ENCODE measurements at places on chromosomes 4 and X.

- no peak for DNase-seq
Observed at GRCh38 chrX:117744958-117745357, 371.7 kb downstream of the KLHL13 start.

GRCh38 chr4:47837094-47837907 is 566 bp downstream of the CORIN start:
- DNase-seq, result peak; percentile 44

DNA sequence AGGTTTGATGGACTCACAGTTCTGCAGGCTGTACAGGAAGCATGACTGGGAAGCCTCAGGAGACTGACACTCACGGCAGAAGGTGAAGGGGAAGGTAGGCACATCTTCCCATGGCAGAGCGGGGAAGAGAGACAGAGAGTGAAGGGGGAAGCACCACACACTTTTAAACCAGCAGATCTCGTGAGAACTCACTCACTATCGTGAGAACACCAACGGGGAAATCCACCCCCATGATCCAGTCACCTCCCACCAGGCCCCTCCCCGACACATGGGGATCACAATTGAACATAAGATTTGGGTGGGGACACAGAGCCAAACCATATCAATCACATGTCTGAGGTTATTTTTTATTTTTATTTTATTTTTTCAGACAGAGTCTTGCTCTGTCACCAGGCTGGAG is 4.9 kb upstream of the NAT8L start:
- no peak for DNase-seq

GRCh38 chr4:62235911-62236310 is 1035.8 kb downstream of the ADGRL3 start:
- DNase-seq, result no peak

GRCh38 chrX:65866146-65866545 is 173.7 kb downstream of the VSIG4 start:
- DNase-seq, result no peak

DNA sequence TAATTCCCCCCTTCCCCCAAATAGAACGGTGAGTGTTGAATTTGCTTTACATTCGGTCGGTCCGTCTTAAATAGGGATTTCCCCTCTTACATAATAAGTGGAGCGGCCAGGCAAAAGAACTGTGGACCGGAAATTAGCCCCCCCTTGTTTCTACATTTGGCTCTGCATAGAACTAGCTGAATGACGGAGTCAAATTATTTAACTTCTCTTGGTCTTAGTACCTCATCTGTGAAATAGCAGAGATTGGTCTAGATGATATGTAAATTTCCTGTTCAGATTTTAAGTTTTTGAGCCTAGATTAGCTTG is 1.3 kb downstream of the SPATA18 start:
- DNase-seq, result no peak

DNA sequence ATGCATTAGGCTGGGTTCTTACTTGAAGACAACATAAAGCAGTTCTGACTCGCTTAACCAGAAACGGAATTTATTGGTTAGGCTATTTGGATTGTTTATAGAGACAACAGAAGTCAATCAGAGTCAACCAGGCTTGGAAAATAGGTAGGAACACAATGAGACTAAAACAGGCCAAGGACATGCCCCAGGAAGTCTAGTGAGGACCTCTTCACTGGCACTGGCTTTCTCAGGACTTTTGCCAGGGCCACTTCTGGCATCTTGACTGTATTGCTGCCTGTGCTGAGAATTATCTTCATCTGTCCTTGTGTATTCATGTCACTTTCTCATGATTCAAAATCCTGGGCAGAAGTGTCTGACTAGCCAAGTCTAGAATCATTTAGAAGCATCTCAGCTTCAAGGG is 19.6 kb downstream of the PGAM4 start:
- no peak for DNase-seq

DNA sequence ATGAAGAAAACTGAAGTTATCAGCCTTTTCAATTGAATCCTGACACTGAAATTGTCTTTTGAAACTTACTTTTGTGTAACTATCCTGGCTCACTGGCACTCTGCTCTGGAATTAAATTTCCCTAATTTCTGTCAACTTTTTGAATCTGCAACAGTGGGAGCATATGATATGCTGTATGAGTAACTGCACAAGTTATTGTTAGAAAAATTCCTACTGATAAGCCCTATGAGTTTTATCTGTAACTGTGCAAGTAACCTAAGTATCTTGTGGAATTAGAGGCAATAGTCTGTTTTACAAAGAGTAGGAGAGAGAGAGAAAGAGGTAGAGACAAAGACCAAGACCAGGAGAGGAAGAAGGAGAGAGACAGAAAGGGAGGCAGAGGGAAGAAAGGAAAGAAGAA is 9.2 kb upstream of the HPGD start:
- no peak for DNase-seq

GRCh38 chr4:104971462-104971861 is 175.2 kb upstream of the TET2 start:
- no peak for DNase-seq

DNA sequence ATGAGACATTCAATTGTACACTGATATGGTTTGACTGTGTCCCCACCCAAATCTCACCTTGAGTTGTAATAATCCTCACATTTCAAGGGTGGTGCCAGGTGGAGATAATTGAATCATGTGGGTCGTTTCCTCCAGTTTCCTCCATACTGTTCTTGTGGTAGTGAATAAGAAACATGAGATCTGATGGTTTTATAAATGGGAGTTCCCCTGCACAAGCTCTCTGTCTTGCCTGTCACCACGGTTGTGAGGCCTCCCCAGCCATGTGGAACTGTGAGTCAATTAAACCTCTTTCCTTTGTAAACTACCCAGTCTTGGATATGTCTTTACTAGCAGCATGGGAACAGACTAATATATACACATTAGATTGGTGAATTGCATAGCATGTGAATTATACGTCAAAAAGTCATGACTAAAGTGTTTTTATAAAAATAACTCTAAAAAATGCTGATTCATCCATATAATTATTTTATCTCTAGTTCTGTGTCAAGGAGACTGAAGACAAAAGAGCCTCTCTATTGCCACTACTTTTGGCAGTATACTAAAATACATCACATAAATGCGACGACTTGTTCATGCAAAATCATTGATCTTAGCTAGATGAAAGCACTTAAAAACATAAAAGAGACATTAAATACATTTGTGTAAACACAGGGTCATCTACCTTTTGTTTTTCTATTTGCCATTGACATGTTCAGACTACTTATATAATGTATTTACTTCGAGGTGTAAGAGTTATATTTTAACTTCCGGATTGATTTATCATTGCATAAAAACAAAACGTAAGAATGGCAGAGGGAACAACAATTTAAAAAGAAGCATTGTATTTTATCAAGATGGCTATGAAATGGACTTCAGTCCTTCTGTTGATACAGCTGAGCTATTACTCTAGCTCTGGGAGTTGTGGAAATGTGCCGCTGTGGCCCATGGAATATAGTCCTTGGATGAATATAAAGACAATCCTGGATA is 50.1 kb downstream of the YTHDC1 start:
- DNase-seq, result no peak

- DNase-seq, result no peak
Observed at GRCh38 chr4:102411408-102411807, 66.1 kb upstream of the SLC39A8 start.

GRCh38 chr4:135244696-135245095 is 1043.1 kb upstream of the PABPC4L start:
- no peak for DNase-seq

- DNase-seq, result no peak
Observed at GRCh38 chrX:20432048-20432447, 165.3 kb upstream of the RPS6KA3 start.

GRCh38 chr4:61580721-61581377 is 380.7 kb downstream of the ADGRL3 start:
- no peak for DNase-seq

- no peak for DNase-seq
Observed at GRCh38 chr4:172042714-172043114, 229.5 kb downstream of the GALNTL6 start.

DNA sequence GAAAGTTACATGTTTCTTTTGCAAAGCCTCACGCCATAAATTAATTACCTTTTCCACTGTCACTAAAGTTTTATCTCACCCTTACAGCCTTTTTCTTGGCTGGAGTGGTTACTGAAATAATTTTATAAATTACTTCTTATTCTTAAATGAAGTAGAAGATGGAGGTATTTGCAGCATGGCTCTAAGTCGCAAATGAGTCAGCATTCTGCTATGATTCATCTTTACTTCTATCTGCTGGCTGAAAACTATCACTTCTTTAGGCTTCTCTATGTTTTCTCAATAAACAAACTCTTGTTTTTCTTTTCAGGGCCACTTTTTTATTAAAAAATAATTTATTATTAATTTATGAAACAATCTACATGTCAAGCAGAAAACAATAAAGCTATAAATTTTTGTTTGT is 210.2 kb upstream of the GYPA start:
- DNase-seq, result no peak
